ENCODE measurements at places on chromosomes 2 and 18. TPM values are rescaled to one million over a fixed set of nuclear protein-coding genes. Genes with fewer than 3 reads are reported as not detected.

DNA sequence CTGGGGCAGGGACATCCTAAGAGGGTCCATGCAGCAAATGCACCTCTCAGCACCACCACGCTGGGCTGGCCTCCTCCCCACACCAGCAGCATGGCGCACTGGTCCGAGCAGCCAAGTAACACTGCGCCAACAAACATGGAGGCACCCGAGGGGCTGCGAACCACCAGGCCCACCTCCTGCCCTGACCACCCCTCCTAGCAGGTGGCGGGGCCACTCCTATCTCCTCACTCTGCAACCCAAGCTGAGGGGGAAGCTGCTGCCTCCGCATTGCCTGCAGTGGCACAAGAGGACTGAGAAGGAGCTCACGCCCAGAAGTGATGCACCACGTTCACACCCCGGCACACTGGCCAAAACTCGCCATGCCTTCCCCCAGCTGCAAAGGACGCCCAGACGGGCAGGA is 94.4 kb downstream of the EIPR1 start:
- no peak for DNase-seq
- H3K4me3 ChIP-seq, result no peak overlapping the region
- peaks cover 9% of the 10 kb centered on the region for H3K36me3 ChIP-seq
- H3K4me1 ChIP-seq, result no peaks in the 10 kb centered on the region
- peak overlapping the region; percentile 60 for H3K27ac ChIP-seq

- DNase-seq, result no peak
- H3K36me3 ChIP-seq, result peaks cover 19% of the 10 kb centered on the region
- H3K4me1 ChIP-seq, result peaks cover 7% of the 10 kb centered on the region
- H3K4me3 ChIP-seq, result no peak overlapping the region
Measured at GRCh38 chr2:1567556-1568344, 154.5 kb downstream of the TPO start.

TMEM37 gene
- total RNA-seq, result 9.6 TPM

- H3K36me3 ChIP-seq, result 0 out of 2 replicates have a peak, but pooled peaks cover 4% of the 10 kb centered on the region
- DNase-seq, result no peak
- H3K4me1 ChIP-seq, result no peaks in the 10 kb centered on the region
- no peak overlapping the region for H3K27ac ChIP-seq
Measured at GRCh38 chr2:8617590-8617989, 64.3 kb upstream of the ID2 start.

MYO3B gene
- total RNA-seq, result 0.44 TPM

- peaks cover 23% of the 10 kb centered on the region for H3K4me1 ChIP-seq
- no peaks in the 10 kb centered on the region for H3K27me3 ChIP-seq
- peak overlapping the region; percentile 93 for H3K27ac ChIP-seq
- no peak overlapping the region for H3K4me3 ChIP-seq
Measured at GRCh38 chr18:11392980-11393885, 216.2 kb upstream of the SLC35G4 start.

INHBB gene
- 0.14 TPM for total RNA-seq

DNA sequence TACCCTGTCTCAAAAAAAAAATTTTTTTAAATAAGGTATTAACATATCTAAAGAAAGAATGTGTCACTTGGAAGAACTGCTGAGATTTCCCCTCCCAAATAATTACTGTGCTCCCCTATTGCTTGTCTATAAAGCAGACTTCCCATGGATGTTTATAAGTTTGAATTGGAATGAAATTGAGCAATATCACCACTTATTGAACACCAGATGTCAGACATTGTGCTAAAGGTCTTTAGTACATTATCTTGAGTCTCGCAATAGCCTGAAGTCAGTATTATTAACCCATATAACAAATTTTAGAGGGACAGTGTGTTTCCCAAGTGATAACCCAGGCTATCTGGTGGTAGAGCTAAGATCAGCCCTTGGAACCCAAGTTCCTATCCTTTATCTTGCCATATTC is 102.9 kb upstream of the MSH2 start:
- H3K4me3 ChIP-seq, result no peak overlapping the region
- DNase-seq, result no peak
- H3K4me1 ChIP-seq, result peaks cover 28% of the 10 kb centered on the region
- H3K36me3 ChIP-seq, result no peaks in the 10 kb centered on the region
- H3K27me3 ChIP-seq, result peaks cover 12% of the 10 kb centered on the region
- H3K27ac ChIP-seq, result no peak overlapping the region

LYG2 gene
- total RNA-seq, result not detected

DNA sequence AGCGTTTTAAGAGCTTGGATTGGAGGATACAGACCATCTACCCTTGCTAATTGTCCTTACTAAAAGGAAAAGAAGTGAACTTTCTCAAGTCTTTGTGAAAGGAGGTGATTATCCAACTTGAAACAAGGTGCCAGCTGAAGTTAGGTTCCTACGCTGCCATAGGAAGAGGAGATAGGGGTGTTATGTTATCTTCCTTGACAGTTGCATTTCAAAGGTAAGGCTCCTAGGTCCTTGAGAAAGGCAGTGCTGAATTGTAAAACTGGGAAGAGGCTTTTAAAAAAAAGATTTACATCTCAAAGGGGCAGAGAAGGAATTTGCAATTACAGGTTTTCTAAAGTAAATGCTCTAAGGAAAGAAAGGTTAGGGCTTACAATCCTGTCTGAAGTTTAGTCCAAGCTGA is 810.2 kb upstream of the LRATD1 start:
- no peaks in the 10 kb centered on the region for H3K36me3 ChIP-seq
- no peak for DNase-seq
- peaks cover 87% of the 10 kb centered on the region for H3K27me3 ChIP-seq
- H3K4me3 ChIP-seq, result no peak overlapping the region
- H3K4me1 ChIP-seq, result peaks cover 8% of the 10 kb centered on the region

FAM117B gene
- 23.2 TPM for total RNA-seq

VAMP5 gene
- total RNA-seq, result 6.3 TPM

GRCh38 chr2:38131676-38132075 is 55.7 kb upstream of the CYP1B1 start:
- H3K27ac ChIP-seq, result no peak overlapping the region
- no peak overlapping the region for H3K4me3 ChIP-seq
- peaks cover 24% of the 10 kb centered on the region for H3K36me3 ChIP-seq
- peaks cover 12% of the 10 kb centered on the region for H3K27me3 ChIP-seq
- no peak for DNase-seq
- no peaks in the 10 kb centered on the region for H3K4me1 ChIP-seq

DNA sequence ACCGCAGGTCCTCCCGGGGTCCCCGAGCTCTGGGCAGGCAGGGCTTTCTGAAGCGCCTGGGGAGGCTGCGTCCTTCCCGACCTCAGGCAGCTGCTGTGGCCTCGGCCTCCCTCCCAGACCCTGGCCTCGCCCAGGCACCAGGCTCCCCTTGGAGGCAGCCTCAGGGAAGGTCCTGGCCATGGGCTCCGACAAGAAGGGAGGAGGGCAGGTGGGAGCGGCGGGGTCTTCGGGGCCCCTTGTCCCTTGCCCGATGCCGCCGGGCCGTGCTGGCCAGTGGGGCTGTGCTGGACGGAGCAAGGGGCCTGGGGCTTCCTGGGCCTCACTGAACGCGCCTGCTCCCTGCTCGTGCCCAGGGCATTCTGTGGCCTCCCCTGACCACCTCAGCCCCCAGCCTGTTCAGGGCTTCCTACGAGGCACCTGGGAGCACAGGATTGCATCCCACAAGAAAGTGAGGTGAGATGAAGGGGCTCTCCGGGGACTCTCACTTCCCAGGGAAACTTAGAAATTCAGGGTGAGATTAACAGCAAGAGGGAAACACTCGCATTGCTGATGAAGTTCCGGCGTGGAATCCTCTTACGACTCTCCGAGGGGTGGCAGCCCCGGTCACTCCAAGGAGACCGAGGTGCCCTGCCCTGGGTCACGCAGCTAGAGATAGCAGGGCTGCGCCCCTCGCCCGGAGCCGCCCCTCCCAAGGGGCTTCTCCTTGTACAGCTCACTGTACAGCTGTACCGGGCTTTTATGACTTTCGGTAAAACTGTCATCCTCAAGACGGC is 778 bp downstream of the MFSD2B start:
- H3K27ac ChIP-seq, result no peak overlapping the region
- H3K36me3 ChIP-seq, result no peaks in the 10 kb centered on the region
- H3K4me1 ChIP-seq, result peaks cover 23% of the 10 kb centered on the region
- DNase-seq, result no peak

- no peaks in the 10 kb centered on the region for H3K4me1 ChIP-seq
- H3K36me3 ChIP-seq, result peaks cover 6% of the 10 kb centered on the region
- no peaks in the 10 kb centered on the region for H3K27me3 ChIP-seq
- no peak overlapping the region for H3K4me3 ChIP-seq
Measured at GRCh38 chr2:73839653-73840411, 11.1 kb downstream of the STAMBP start.

SCYGR4 gene
- total RNA-seq, result not detected

DNA sequence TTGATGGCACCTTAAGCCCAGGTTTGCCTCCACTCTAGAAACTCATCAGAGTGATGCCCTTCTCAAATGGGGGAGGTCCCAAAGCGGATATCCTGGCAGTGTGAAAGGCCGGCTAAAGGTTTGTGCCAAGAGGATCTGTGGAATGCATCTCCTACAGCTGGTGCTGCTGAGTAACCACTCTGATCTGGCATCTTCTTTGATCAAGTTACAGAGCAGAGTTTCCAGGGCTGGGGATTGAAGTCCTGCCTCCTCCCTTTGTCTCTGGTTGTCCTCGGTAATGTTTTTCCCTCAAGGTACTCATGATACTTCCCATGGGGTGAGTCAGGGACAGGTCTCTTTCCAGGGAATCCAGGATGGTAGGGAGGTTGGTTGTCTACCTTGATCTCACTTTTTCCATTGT is 24.6 kb downstream of the PRKRA start:
- H3K4me3 ChIP-seq, result no peak overlapping the region
- H3K4me1 ChIP-seq, result no peaks in the 10 kb centered on the region
- no peaks in the 10 kb centered on the region for H3K27me3 ChIP-seq
- H3K27ac ChIP-seq, result no peak overlapping the region
- no peak for DNase-seq

- peak overlapping the region; percentile 75 for H3K27ac ChIP-seq
- H3K4me1 ChIP-seq, result peaks cover 63% of the 10 kb centered on the region
- no peak overlapping the region for H3K4me3 ChIP-seq
- H3K27me3 ChIP-seq, result no peaks in the 10 kb centered on the region
Measured at GRCh38 chr2:234630801-234631261, 133.9 kb upstream of the ARL4C start.

GRCh38 chr2:29228947-29229346 is 113.7 kb downstream of the CLIP4 start:
- H3K27ac ChIP-seq, result no peak overlapping the region
- no peaks in the 10 kb centered on the region for H3K36me3 ChIP-seq
- peak; percentile 4 for DNase-seq
- H3K4me1 ChIP-seq, result peaks cover 4% of the 10 kb centered on the region
- no peaks in the 10 kb centered on the region for H3K27me3 ChIP-seq

DNA sequence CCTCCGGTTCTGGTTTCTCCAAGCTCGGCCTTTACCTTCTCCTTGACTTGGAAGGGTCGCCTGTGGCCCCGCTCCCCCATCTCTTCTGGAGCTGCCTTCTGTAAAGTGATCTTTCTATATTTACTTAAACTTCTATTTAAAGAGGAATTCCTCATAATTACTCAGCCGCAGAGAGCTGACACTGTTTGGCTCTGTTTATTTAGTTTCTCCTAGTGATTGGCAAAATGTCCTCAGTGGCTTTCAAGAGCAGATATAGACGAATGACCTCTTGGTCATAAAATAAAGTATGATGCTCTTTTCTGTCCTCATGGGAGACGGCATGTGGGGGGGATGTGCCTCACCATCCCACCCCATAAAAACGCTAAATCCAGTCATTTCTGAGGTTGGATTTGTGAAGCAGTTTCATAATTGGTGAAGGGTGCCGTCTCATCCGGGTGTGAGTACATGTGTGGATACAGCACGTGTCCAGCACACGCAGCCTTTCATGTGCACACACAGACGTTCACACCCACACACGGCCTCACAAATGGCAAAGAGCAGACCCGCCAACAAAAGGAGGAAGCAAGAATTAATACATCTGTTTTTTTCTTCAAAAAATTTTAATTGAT is 43.4 kb upstream of the SMAD7 start:
- no peak overlapping the region for H3K27ac ChIP-seq
- H3K4me3 ChIP-seq, result no peak overlapping the region
- no peak for DNase-seq
- no peaks in the 10 kb centered on the region for H3K36me3 ChIP-seq
- H3K27me3 ChIP-seq, result peaks cover 3% of the 10 kb centered on the region
- peaks cover 33% of the 10 kb centered on the region for H3K4me1 ChIP-seq

DNA sequence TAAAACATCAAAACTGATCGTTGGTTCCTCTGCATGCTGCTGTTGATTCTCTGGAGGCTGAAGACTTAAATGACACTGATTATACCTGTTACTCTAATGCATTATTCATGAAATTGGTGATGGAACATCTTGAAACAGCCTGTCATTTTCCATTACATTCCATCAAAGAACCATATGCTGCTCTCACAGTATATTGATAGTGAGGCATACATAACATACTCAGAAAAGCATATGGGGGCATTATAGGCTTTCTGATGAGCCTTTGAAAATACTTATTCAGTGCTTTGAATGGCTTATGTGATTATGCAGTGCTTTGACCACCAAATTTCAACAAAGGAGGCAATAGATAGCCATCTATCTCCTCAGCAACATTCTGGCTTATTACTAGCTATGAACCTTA is 392.1 kb downstream of the CDH19 start:
- no peaks in the 10 kb centered on the region for H3K27me3 ChIP-seq
- no peak for DNase-seq
- no peaks in the 10 kb centered on the region for H3K36me3 ChIP-seq
- no peak overlapping the region for H3K27ac ChIP-seq
- no peaks in the 10 kb centered on the region for H3K4me1 ChIP-seq
- H3K4me3 ChIP-seq, result no peak overlapping the region

DNA sequence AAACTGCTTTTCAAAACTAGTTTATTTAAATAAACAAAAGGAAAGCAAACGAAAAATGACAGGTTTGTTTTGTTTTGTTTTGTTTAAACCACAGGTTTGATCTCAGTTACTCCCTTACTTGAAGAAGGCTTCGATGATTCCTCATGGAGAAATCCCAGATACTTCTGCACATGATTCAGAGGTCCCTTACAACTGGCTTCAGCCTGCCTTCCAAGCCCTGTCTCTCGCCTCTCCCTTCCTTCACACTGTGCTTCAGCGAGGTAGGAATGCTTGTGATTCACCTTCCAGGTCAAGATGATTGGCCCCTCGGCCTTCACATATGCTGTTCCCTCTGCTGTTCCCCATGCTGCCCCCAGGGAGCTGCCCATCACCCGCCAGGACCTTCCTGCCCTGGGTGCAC is 104.1 kb upstream of the ITGA6 start:
- no peaks in the 10 kb centered on the region for H3K4me1 ChIP-seq
- DNase-seq, result no peak
- peaks cover 4% of the 10 kb centered on the region for H3K36me3 ChIP-seq
- H3K27me3 ChIP-seq, result peaks cover 3% of the 10 kb centered on the region
- H3K4me3 ChIP-seq, result no peak overlapping the region

All from WTC11 (cell line).